Naive thymus-derived CD8-positive, alpha-beta T cell (primary cell): ENCODE measurements at places on chromosomes 2 and 18. TPM values are rescaled to one million over a fixed set of nuclear protein-coding genes. Genes with fewer than 3 reads are reported as not detected.

GRCh38 chr2:100200985-100201384 lies 58.6 kb upstream of the AFF3 start:
- H3K4me1 ChIP-seq = peaks cover 4% of the 10 kb centered on the region
- no peak overlapping the region for H3K27ac ChIP-seq
- DNase-seq = no peak
- H3K36me3 ChIP-seq = peaks cover 1% of the 10 kb centered on the region
- H3K4me3 ChIP-seq = no peak overlapping the region

DNA sequence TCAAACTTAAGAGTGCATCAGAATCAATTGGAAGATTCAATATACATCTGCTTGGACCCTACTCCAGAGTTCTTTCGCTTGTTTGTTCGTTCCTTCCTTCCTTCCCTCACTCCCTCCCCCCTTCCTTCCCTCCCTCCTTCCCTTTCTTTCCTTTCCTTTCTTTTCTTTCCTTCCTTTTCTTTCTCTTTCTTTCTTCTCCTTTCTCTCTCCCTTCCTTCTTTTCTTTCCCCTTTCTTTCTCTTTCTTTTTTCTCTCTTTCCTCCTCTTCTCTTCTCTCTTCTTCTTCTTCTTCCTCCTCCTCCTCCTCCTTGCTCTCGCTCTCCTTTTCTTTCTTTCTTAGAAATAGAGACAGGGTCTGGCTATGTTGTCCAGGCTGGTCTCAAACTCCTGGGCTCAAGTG lies 45.9 kb downstream of the MTHFD2 start:
- DNase-seq = no peak
- peaks cover under 1% of the 10 kb centered on the region for H3K4me1 ChIP-seq
- H3K27ac ChIP-seq = no peak overlapping the region
- H3K36me3 ChIP-seq = peaks cover 2% of the 10 kb centered on the region

DNA sequence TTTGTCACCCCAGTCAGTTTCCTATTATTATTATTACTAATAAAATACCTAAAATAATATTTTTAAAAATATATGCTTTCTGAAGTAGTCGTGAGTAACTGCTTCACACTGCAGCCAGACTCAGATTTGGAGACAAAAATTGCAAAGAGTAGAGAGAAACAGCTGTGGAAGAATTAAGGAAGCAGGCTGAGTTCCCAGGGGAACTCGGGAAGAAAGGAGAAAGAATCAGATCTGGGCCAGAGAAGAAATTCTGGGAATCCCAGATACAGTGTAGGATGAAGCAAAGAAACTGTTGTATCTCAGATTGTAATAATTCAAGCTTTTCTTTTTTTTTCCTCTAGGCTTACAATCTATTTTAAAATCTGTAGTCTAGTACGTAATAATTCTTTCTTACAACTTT lies 182.3 kb downstream of the FTCDNL1 start:
- H3K4me3 ChIP-seq = no peak overlapping the region
- no peak overlapping the region for H3K27ac ChIP-seq
- H3K36me3 ChIP-seq = no peaks in the 10 kb centered on the region
- no peaks in the 10 kb centered on the region for H3K4me1 ChIP-seq

DNA sequence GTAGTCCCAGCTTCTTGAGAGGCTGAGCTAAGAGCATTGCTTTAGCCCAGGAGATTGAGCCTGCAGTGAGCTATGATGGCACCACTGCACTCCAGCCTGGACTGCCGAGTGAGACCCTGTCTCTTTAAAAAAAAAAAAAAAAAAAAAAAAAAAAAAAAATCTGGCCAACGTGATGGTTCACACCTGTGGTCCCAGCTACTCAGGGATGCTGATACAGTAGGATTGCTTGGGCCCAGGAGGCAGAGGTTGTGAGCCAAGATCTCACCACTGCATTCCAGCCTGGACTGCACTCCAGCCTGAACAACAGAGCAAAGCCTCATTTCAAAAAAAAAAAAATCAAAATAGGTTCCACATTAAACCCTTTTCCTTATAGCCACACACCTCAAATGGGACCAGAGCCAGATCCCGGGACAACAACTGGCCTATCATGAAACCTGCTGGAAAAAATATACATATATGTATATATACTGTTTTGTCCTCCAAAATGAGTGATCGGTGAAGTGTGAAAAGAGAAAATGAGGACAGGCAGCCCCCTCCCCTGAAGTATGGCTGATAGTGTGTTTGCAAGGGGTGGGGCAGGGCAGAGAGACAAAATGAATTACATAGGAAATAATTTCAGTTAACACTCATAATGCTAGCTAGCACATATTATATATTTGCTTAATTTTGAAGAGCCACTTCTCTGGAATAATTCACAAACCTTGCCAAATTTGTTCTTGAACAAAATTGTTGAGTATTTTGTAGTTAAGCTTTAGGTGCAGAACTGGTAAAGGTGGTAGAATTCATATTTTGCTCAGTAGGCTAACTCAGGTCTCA lies 22.9 kb downstream of the MAPRE2 start:
- no peaks in the 10 kb centered on the region for H3K27me3 ChIP-seq
- H3K4me3 ChIP-seq = no peak overlapping the region
- peak overlapping the region; percentile 64 for H3K27ac ChIP-seq
- no peaks in the 10 kb centered on the region for H3K36me3 ChIP-seq
- peaks cover 82% of the 10 kb centered on the region for H3K4me1 ChIP-seq
- DNase-seq = no peak

DNA sequence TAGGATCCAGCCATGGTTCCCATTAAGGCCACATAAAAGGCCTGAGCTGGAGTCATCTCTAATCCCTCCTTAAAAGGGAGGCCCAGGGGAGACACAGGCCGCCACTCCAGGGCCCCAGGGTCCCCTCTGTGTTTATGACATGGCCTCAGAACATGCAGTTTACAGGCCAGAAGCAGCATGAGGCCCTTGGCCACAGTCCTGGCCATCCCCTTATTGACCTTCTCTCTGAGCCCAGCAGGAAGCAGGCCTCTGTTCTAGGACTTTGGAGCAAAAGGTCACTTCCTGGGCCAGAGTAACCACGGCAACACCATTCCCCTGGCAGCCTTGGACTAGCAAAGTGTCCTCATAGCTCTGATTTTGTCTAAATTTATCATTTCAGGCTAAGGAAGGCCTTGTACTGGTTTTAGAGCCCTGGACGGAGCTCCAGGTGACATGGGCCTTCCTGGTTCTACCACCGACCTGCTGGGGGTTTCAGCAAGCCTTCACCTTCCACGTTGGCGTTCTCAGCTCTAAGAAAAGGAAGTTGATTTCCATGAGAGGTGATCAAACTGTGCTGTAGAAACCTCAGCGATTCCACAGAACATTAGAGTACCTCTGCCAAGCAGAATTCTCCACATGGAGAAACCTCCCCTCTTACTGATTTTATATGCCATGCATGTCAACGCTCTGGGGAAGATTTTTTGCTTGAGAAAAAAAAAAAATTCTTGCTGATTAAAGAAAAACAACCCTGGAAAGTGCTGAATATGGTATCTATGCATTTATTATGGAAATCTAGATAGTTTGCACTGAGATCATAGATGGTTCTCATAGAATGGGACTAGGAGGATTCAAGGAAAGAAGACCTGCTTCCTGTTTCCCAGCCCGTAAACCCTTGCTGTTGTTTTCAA lies 53.7 kb downstream of the HS1BP3 start:
- no peak overlapping the region for H3K27ac ChIP-seq
- H3K4me1 ChIP-seq = no peaks in the 10 kb centered on the region
- H3K36me3 ChIP-seq = no peaks in the 10 kb centered on the region

DNA sequence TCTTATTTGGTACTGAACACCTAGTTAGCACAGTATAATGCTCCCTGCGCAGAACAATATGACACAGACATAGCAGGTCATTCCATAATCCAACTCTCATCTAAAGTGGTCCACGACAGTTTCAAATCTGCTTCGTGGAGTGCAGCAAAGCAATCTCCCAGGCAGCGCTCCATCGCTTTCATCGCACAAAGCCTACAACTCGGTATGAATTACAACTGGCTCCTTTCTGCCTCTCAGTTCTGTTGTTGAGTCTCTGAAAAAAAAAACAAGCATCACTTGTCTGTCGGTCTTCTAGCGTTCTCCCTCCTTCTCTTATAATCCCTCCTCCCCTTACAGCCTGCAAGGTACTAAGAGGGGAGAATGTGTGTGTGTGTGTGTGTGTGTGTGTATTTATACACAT lies 123.5 kb downstream of the FIGN start:
- H3K27me3 ChIP-seq = no peaks in the 10 kb centered on the region
- no peak overlapping the region for H3K4me3 ChIP-seq
- no peaks in the 10 kb centered on the region for H3K4me1 ChIP-seq
- H3K27ac ChIP-seq = no peak overlapping the region

GRCh38 chr2:72145658-72146329 lies 1.9 kb downstream of the CYP26B1 start:
- no peaks in the 10 kb centered on the region for H3K36me3 ChIP-seq
- H3K4me1 ChIP-seq = peaks cover 28% of the 10 kb centered on the region
- no peak overlapping the region for H3K27ac ChIP-seq

DNA sequence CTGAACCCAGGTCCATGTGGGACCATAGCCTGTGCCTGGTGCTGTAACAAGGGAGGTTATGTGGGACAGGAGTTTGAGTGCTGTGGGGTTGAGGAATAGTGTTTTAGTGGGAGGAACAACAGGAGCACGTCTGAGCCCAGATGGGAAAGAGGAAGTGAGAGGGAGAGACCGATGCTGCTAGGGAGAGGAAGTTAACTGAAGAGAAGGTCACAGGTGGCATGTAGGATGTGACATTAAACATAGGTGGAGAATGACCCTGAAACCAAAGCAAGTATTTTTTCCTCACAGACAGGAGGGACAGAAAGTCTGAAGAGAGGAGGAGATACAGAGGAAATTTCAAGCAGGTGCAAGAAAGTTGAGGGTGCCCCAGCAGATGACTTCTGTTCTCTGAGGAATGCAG lies 87.8 kb downstream of the ACOXL start:
- H3K4me1 ChIP-seq = peaks cover 17% of the 10 kb centered on the region
- H3K4me3 ChIP-seq = no peak overlapping the region
- H3K27me3 ChIP-seq = no peaks in the 10 kb centered on the region
- no peak overlapping the region for H3K27ac ChIP-seq

- DNase-seq = no peak
- H3K4me3 ChIP-seq = no peak overlapping the region
- H3K36me3 ChIP-seq = peaks cover 10% of the 10 kb centered on the region
- H3K27me3 ChIP-seq = peaks cover 40% of the 10 kb centered on the region
Observed at GRCh38 chr2:75573145-75573878, 12.6 kb upstream of the EVA1A start.

GRCh38 chr2:178008636-178009289 lies 63.8 kb downstream of the PDE11A start:
- H3K27ac ChIP-seq = no peak overlapping the region
- H3K4me1 ChIP-seq = no peaks in the 10 kb centered on the region
- H3K36me3 ChIP-seq = no peaks in the 10 kb centered on the region
- no peak overlapping the region for H3K4me3 ChIP-seq
- DNase-seq = no peak
- H3K27me3 ChIP-seq = peaks cover 8% of the 10 kb centered on the region

- no peak overlapping the region for H3K4me3 ChIP-seq
- H3K27me3 ChIP-seq = no peaks in the 10 kb centered on the region
- H3K36me3 ChIP-seq = peaks cover 2% of the 10 kb centered on the region
Observed at GRCh38 chr2:37971971-37972370, 46.9 kb downstream of the RMDN2 start.

DNA sequence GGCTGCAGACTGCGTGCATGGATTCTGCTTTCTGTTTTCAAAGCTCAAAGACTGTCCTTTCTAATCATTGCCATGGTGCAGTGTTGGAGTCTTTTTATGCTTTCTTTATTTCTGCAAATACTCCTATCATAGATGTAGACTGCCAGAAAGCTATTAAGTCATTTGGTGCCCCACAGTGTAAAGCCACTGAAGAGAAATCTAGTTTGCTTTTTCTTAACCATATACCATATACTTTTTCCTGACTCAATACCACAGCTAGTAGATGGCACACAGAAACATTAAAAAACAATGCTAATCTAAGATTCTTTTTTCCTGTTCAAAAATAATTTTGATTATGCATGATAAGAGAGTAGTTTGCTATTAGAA lies 109.9 kb upstream of the RAB27B start:
- no peak overlapping the region for H3K27ac ChIP-seq
- H3K36me3 ChIP-seq = no peaks in the 10 kb centered on the region
- H3K4me3 ChIP-seq = peak overlapping the region; percentile 75
- peaks cover 16% of the 10 kb centered on the region for H3K4me1 ChIP-seq

- H3K4me3 ChIP-seq = no peak overlapping the region
- H3K36me3 ChIP-seq = no peaks in the 10 kb centered on the region
- H3K4me1 ChIP-seq = peaks cover 16% of the 10 kb centered on the region
- no peak overlapping the region for H3K27ac ChIP-seq
- peaks cover 34% of the 10 kb centered on the region for H3K27me3 ChIP-seq
Observed at GRCh38 chr2:69010437-69011194, 2.4 kb upstream of the ANTXR1 start.

- DNase-seq = no peak
- no peak overlapping the region for H3K27ac ChIP-seq
- H3K36me3 ChIP-seq = no peaks in the 10 kb centered on the region
- no peak overlapping the region for H3K4me3 ChIP-seq
- H3K4me1 ChIP-seq = no peaks in the 10 kb centered on the region
- H3K27me3 ChIP-seq = no peaks in the 10 kb centered on the region
Observed at GRCh38 chr18:6058941-6059340, 163.6 kb upstream of the TMEM200C start.

GRCh38 chr2:38652431-38653273 lies 13.3 kb upstream of the GALM start:
- H3K36me3 ChIP-seq = no peaks in the 10 kb centered on the region
- H3K4me1 ChIP-seq = peaks cover 26% of the 10 kb centered on the region
- H3K27me3 ChIP-seq = no peaks in the 10 kb centered on the region
- DNase-seq = no peak

GRCh38 chr2:8552293-8552801 lies 129.5 kb upstream of the ID2 start:
- H3K27me3 ChIP-seq = no peaks in the 10 kb centered on the region
- H3K27ac ChIP-seq = no peak overlapping the region
- H3K4me1 ChIP-seq = peaks cover 16% of the 10 kb centered on the region

NFATC1 gene
- 51.0 TPM for total RNA-seq

MARCHF7 gene
- 145 TPM for total RNA-seq

STPG4 gene
- 0.47 TPM for total RNA-seq

CYP26B1 gene
- total RNA-seq = not detected

OBSL1 gene
- total RNA-seq = 0.96 TPM
